ENCODE measurements at places on chromosomes 12 and 14.
A peak's percentile ranks its signal among the peaks of the same experiment; 100 is the strongest.

GRCh38 chr12:116528065-116528464 lies 31.1 kb upstream of the MAP1LC3B2 start:
- DNase-seq = peak; percentile 52

- DNase-seq = no peak
Observed at GRCh38 chr12:79327465-79327864, 363.3 kb downstream of the PAWR start.

- no peak for DNase-seq
Observed at GRCh38 chr14:75561013-75561432, 17.4 kb upstream of the FLVCR2 start.

- no peak for DNase-seq
Observed at GRCh38 chr12:5573390-5573789, 141.5 kb downstream of the NTF3 start.

DNA sequence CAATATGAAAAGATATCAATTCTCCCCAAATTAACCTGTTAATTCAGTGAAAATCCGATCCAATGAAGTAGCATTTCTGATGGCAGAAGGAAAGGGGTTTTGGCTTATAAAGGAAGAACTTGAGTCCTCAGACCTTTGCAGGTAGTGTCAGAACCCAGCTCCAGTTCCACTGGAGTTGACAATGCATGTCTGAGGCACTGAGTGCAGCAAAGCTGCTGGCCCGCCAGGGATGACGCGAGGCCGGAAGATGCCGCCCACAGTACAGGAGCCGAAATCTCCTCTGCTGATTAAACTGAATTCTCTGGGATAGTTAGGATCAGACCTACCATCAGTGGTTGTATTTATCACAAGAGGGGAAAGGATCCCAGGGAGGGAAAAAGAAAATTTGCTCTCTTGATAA lies 220.7 kb downstream of the MSRB3 start:
- no peak for DNase-seq

GRCh38 chr14:50619569-50620141 lies 48.5 kb downstream of the SAV1 start:
- DNase-seq = no peak
